Adipocyte (in vitro differentiated cells): ENCODE measurements at places on chromosomes 11 and 22.

DNA sequence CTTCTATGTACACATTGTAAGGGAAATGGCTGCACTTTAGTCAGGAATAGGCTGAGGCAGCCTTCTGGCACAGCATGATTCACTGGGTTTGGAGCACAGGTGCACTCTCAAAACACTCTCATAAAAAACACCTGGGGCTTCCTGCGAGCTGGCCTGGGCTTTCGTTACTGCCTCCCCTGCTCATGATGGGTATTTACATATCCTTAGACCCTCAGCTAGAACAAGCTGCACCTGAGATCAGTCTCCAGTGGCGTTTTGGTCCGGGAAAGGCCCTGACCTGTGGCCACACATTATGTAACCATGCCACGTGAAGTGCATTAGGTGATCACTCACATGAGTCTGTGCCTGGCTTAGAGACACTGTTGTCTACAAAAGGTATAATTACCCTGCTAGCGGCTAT, 321.7 kb downstream of the TMEM135 start:
- no peak for DNase-seq

DNA sequence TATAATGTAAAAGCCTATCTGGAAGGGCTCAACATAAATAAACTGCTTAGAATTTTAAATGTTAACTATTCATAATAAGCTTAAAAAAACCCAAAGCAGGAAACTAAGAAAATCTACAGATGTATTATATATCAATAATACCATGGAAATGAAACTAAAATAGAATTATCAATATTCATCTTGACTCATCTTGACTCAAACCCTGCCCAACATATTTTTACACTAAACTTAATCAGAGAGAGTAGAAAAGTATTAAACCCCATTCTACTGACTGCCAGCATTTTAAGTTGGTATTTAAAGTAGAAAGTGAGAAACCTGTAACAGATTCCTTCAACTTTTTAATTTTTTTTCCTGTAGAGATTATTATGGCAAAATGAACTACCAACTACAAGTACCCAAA, 149.2 kb downstream of the ENTHD1 start:
- no peak for DNase-seq

DNA sequence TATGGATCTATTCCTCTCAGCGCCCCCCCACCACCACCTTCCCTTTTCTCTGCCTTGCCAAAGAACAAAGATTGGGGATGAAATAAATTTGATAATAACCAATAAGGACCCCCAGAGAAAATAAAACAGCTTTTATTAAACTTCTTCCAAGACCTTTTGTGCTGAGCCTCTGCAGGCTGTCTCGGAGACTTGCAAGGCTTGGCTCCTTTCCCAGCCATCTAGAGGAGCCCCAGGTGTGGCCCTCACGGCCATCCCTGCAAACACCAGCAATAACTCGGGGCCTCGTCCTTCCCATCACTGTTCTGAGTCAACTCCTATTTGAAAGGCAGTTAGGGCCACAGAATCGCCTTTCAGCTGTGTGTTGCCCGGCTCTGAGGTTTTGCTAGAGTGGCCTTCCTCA, 51.2 kb upstream of the LMO1 start:
- no peak for DNase-seq

DNA sequence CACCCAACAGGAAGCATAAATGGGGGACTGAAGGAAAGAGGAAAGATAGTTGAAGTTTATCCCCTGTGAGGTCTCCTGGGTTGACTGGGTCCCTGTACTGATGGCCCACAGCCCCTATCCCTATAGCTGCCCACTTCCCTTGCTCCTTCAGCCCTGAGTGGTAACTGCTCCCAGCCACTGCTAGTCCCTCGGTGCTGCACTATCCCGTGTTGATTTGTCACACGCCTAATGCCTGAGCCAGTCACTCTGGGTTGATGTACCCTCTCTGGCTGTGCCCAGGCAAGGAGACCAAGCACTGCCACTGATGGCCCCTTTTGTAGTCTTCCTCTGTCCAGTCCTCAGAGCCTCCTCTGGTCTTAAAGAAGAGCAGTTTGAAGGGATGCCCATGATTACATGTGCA, 9.6 kb downstream of the GDPD5 start:
- no peak for DNase-seq

GRCh38 chr11:71112990-71113389, 139.4 kb downstream of the SHANK2 start:
- DNase-seq = no peak

DNA sequence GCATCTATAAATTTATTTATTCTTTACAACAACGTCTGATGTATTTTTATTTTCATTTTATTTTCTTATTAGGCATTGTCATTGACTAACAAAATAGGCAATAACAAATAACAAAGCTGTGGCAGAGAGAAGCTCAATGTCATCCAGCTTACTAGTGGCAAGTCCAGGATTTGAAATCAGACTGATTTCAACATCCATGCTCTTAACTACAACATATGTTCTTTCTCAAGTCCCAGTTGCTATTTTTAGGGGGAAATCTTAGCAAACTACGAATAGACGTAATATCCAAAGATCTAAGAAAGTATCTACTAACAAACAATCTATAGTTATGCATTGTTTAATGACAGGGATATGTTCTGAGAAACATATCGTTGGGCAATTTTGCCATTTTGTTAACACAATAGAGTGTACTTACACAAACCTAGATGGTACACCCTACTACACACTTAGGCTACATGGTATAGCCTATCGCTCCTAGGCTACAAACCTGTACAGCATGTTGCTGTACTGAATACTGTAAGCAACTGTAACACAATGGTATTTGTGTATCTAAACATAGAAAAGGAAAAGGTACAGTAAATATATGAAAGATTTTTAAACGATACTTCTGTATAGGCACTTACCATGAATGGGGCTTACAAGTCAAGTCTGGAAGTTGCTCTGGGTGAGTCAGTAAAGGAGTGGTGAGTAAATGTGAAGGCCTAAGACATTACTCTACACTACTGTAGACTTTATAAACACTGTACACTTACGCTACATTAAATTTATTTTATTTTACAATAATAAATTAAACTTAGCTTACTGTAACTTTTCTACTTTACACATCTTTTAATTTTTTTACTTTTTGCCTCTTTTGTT, 151.3 kb downstream of the DLG2 start:
- DNase-seq = peak; percentile 1

DNA sequence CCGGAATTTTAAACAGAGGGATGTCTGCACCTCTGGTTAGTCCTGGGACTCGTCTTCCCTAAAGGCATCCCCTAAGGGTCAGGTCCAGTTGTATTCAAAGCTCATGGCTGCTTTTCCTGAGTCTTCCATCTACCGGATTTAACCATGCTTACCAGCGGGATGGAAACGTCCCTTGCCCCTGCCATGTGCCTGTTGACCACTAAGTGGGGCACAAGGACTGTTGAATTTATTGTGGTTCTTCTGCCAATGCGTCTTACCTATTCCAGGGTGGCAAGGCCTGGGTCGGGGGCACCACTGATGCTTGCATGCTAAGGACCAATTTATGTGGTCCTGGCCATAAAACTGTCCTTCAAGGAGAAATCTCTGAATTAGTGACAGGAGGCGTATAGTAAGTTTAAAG, 25.6 kb downstream of the ANKRD42 start:
- DNase-seq = no peak

GRCh38 chr22:47444746-47445065, 682.3 kb downstream of the TBC1D22A start:
- no peak for DNase-seq

GRCh38 chr11:7787239-7787638, 9.5 kb downstream of the OR5P2 start:
- no peak for DNase-seq

- peak; percentile 8 for DNase-seq
Observed at GRCh38 chr11:32935462-32936029, 42.9 kb downstream of the QSER1 start.

DNA sequence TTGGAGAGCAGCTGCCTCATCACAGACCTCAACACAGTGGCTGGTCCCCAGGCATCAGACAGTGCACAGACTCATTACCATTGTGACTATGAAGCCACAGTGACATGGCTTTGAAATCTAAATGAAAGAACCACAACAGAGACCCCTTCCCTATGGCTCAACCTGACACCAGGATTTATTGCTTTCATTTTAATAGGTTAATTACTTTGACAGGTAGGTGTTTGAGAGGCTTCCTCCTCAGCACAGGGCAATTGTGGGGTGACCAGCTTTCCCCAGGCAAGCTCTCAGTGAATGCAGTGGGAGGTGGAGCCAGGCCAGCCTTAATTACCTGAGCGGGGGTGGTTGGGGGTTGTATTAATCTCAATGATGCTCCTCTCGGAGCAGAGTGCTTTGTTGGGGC, 102.3 kb downstream of the CHST1 start:
- DNase-seq = no peak

DNA sequence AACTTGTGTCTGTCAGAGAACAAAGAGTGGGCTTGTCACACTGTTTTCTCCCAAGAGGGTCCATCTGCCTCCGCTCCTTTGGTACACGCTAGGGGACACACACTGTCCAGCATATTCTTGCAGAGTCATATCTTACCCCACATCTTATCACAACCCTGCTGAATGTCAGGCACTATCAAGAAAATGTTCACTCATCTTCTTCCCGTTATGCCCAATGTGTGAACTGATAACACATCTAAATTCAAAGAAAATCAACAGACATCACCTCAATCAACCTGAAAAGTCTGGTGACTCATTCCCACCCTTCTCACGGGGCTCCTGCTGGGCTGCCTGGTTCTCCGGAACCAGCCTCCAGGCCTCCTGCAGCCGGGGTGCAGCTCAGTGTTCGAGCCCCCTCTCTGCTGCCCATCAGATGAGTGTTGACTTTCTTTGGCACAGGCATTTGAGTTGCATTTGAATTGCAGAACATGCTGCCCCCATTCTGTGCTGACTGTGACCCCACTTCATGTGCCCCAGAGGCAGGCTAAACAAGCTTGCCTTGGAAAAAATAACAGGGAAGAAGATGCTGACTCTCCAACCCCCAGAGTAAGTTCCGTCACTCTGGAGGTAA, 19.4 kb downstream of the GRAP2 start:
- DNase-seq = no peak

GRCh38 chr11:27444801-27445215, 27.8 kb downstream of the LGR4 start:
- no peak for DNase-seq

DNA sequence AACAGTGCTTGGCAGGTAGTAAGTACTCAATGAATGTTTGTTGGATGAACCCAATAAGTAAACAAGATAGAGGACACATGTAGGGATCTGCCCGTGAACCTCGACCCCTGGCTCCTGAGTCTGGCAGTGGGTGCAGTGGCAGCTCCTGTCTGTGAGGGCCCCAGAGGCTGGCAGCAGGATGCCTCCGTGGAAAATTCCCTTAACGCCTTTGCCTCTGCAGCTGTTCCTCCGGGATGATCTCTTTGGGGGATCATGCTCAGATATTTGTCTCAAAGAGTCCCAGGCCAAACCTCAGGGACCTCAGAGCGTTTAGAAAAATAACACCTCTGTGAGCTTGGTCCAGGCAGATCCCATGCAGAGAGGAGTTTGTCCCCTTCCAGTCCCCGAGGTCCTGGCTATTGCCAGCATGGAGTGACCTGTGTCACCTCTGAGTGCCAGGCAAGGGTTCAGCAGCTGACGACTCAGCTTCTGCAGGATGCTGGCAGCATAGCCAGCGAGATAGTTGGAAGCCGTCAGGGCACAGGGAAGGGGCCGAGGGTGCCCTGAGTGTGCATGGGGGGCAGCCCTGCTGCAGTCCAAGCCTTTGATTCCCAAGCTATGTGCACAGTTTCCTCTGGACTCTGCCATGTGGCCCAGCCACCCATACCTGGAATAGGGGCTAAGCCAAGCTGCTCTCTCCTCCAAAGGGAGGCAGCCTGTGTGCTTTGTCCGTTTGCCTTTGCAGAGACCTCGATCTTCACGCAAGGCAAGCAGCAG, 613 bp upstream of the MCHR1 start:
- no peak for DNase-seq

DNA sequence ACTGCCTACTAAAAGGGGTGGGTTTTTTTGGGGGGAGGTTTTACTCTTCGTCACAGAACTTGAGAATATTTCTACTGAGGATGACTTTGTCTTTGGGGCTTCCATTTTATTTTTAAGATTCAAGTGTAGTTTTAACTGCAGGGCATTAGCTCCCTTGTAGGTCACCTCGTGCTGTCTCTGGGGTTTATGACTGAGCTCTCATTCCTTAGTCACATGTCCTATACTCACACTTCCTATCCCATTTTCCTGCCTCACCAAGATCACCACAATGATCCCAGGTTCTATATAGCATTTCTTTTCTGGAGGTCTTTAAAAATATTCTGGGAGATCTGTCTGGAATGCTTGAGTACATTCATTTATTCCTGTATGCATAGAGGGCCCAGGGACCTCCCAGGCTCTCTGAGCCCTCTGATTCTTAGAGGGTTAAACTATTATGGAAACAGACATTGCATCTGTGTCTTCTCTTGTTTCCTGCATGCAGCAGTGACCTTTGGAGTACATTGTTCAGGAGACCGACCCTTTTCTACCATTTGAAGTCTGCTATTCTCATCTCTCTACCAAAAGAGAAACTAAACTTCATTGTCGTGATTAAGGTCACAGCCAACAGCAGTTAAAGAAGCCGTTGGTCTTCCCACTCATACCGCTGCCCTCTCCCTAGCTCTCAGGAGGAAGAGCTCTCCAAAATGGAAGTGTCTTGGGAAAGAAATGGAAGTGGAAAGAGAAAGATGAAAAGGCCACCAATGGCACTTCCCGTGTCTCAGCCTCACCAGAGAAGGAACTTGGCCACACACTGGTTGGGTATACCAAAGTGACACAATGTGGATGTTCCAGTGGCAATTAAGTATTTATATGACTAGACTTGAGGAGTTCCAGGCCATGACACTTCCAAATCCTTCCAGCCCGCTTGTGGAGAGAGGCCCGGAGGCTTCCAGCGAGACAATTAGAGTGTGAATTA, 77.5 kb downstream of the ZBTB16 start:
- DNase-seq = no peak

- DNase-seq = no peak
Observed at GRCh38 chr11:22190827-22191463, 1.9 kb upstream of the ANO5 start.

DNA sequence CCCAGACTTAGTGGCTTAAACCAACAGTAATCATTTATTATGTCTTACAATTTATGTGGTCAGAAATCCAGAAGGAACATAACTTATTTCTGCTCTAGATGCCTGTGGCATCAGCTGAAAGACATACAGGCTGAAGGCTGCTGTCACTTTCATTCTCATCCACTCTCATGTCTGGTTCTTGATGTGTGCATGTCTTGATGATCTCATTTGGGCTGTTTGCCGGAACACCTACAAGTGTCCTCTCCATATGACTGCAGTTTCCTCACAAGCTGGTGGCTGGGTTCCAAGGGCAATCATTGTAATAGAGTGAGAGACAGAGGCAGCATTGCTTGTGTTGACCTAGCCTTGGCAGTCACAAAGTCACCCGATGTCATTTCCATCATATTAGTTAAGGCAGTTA, 1375.9 kb upstream of the RAG2 start:
- DNase-seq = no peak

GRCh38 chr11:82830746-82831145, 69.5 kb downstream of the PRCP start:
- no peak for DNase-seq

DNA sequence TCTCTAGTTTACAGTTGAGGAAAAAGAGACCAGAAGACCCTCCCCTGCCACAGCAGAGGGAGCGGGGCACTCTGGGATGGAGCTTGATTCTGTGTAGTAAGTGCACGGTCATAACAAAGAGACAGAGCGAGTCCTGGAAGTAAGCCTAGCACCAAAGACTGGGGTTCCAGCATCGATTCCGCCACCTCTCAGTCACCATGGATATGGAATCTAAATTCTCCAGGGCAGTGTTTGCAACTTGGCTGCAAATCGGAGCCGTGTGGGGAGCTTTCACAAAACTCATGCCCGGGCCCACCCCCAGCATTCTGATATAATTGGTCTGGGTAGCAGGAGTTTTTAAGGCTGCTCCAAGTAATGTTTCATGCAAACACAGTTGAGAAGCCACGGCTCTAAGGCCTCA, 129.5 kb upstream of the OPCML start:
- no peak for DNase-seq

GRCh38 chr11:69611548-69612526, 29.1 kb upstream of the CCND1 start:
- no peak for DNase-seq
